Mesenteric fat pad (tissue), 1 donor: ENCODE measurements at places on chromosomes 11 and 22. TPM values are rescaled to one million over a fixed set of nuclear protein-coding genes. Genes with fewer than 3 reads are reported as not detected.

The OR52E8 gene
- not detected for total RNA-seq

The KCNJ5 gene
- 4.6 TPM for total RNA-seq

DNA sequence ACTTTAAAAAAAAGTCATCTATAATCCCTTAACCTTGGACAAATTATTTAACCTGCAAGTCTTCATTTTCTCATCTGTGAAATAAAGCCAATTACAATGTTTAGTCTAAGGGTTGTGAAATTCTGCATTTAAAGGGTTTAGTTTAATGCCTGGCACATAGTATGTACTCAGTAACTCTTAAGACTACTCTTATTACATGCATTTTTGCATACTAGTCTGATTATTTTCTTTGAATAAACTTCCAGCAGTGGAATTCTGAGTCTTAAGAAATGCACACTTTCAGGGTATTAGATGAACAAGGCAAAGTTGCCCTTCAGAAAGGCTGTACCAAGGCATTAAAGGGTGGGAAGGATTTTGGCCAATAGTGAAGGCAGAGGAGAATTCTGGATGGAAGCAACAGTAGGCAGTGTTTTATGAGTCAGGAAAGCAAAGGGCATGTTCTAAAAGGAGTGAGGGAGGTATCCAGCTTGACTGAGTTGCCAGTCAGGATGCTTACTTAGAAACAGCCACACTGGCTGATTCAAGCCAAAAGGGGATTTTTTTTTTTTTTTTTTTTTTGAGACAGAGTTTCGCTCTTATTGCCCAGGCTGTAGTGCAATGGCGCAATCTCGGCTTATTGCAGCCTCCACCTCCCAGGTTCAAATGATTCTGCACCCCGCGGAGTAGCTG lies 50.5 kb downstream of the SWAP70 start:
- DNase-seq: no peak

DNA sequence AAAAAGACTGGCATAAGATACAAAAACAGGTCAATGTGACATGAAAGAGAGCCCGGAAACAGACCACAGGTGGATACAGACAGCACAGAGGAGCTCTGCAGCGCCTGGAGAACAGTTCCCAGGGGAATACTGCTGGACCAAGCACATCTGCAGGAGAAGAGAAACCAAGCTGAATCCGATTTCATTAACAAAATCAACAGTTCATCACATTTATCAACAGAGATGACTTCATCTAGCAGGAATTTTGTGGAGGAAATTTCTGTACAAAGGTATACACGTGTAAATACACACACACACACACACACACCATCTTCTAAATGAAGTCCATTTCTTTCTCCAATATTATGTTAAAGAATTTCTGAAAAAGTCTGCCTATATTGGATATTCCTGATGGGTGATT lies 17.1 kb downstream of the YPEL1 start:
- no peak for DNase-seq

The FAM111B gene
- 0.26 TPM for total RNA-seq
